ENCODE measurements at places on chromosomes 6 and 20. TPM values are rescaled to one million over a fixed set of nuclear protein-coding genes. Genes with fewer than 3 reads are reported as not detected.

DNA sequence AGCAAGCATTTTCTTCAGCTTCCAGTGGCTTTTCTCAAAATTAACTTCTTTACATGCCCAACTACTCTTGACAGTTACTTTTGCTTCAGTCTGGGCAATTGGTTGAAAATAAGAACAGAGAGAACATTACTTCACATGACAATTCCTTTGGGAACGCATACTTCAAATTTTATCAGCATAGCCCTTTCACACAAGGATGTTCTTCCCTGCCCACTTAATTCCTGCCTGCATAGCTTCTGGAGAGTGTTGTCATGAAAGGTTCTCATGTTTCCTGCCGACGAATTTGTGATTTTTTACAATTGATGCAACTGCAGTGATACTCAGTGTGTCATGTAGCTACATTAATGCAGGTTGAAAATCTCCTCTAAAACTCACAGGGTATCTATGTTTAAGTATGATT lies 22.0 kb upstream of the SNRNP48 start:
- H3K4me3 ChIP-seq, result no peak overlapping the region
- DNase-seq, result no peak
- no peaks in the 10 kb centered on the region for H3K27me3 ChIP-seq
- no peaks in the 10 kb centered on the region for H3K4me1 ChIP-seq
- H3K27ac ChIP-seq, result no peak overlapping the region

DNA sequence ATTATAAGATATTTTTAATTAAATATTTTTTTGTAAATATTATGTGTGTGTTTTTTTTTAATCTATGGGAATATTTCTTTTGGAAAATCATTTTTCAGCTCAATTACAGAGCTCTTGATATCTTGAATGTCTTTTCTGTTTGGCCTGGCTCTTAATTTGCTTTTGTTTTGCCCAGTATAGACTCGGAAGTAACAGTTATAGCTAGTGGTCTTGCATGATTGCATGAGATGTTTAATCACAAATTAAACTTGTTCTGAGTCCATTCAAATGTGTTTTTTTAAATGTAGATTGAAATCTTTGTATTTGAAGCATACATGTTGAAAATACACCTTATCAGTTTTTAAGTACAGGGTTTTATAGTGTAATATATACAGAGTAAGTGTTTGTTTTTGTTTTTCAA lies 2.6 kb downstream of the ID4 start:
- DNase-seq, result no peak
- peaks cover 40% of the 10 kb centered on the region for H3K27me3 ChIP-seq

Gene SLC17A2
- total RNA-seq, result not detected

GRCh38 chr6:116392132-116393013 lies 21.6 kb downstream of the DSE start:
- H3K4me3 ChIP-seq, result no peak overlapping the region
- no peak for DNase-seq
- H3K36me3 ChIP-seq, result peaks cover 6% of the 10 kb centered on the region

- H3K36me3 ChIP-seq, result peaks cover 4% of the 10 kb centered on the region
- no peak overlapping the region for H3K4me3 ChIP-seq
- DNase-seq, result no peak
- no peaks in the 10 kb centered on the region for H3K27me3 ChIP-seq
Observed at GRCh38 chr20:34627458-34627857, 49.4 kb downstream of the PIGU start.

- no peak overlapping the region for H3K4me3 ChIP-seq
- peaks cover 23% of the 10 kb centered on the region for H3K36me3 ChIP-seq
- peaks cover 46% of the 10 kb centered on the region for H3K27me3 ChIP-seq
- DNase-seq, result no peak
- no peak overlapping the region for H3K27ac ChIP-seq
- H3K4me1 ChIP-seq, result peaks cover 10% of the 10 kb centered on the region
Observed at GRCh38 chr6:148700047-148700715, 46.6 kb upstream of the UST start.

- H3K27me3 ChIP-seq, result no peaks in the 10 kb centered on the region
- no peak overlapping the region for H3K27ac ChIP-seq
- H3K4me3 ChIP-seq, result no peak overlapping the region
Observed at GRCh38 chr6:52377538-52378221, 15.7 kb downstream of the PAQR8 start.

DNA sequence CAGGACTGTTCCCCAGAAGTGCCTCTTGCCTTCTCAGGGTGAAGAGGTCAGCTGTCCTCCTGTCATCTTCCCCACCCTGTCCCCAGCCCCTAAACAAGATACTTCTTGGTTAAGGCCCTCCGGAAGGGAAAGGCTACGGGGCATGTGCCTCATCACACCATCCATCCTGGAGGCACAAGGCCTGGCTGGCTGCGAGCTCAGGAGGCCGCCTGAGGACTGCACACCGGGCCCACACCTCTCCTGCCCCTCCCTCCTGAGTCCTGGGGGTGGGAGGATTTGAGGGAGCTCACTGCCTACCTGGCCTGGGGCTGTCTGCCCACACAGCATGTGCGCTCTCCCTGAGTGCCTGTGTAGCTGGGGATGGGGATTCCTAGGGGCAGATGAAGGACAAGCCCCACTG lies 9.8 kb downstream of the PI16 start:
- H3K27ac ChIP-seq, result no peak overlapping the region
- peaks cover 16% of the 10 kb centered on the region for H3K36me3 ChIP-seq
- peak; percentile 8 for DNase-seq
- peaks cover 15% of the 10 kb centered on the region for H3K4me1 ChIP-seq
- H3K27me3 ChIP-seq, result no peaks in the 10 kb centered on the region
- no peak overlapping the region for H3K4me3 ChIP-seq

GRCh38 chr6:155378724-155379123 lies 64.4 kb upstream of the TFB1M start:
- H3K4me3 ChIP-seq, result no peak overlapping the region
- no peaks in the 10 kb centered on the region for H3K36me3 ChIP-seq
- H3K27me3 ChIP-seq, result no peaks in the 10 kb centered on the region
- H3K27ac ChIP-seq, result no peak overlapping the region
- H3K4me1 ChIP-seq, result no peaks in the 10 kb centered on the region

DNA sequence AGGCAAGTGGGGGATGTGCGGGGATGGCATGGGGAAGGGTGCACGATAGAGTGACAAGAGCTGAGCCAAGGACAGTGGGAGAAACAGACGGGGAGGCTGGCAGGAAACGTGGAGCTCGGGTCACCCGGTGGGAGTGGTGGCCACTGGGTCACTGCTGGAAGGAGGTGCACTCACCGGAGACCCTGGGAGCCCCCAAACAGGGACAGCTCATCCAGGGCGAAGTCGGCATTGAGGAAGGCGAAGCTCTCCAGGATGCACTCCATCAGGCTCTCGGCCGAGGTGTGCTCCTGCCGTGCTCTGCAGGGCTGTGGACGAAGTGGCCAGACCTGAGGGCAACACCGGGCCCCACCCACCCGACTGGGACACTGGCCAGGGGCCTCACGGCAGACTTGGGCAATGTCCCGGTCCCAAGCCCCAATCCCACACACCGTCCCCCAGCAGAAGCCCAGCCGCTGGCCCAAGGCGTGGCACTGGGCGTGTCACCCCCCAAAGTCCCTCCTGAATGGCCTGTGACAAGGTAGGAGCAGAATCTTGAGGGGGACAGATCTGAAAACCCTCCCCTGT lies 87.3 kb downstream of the PTPN1 start:
- no peak overlapping the region for H3K4me3 ChIP-seq
- H3K36me3 ChIP-seq, result no peaks in the 10 kb centered on the region
- H3K4me1 ChIP-seq, result peaks cover 11% of the 10 kb centered on the region
- no peak for DNase-seq
- H3K27me3 ChIP-seq, result no peaks in the 10 kb centered on the region

DNA sequence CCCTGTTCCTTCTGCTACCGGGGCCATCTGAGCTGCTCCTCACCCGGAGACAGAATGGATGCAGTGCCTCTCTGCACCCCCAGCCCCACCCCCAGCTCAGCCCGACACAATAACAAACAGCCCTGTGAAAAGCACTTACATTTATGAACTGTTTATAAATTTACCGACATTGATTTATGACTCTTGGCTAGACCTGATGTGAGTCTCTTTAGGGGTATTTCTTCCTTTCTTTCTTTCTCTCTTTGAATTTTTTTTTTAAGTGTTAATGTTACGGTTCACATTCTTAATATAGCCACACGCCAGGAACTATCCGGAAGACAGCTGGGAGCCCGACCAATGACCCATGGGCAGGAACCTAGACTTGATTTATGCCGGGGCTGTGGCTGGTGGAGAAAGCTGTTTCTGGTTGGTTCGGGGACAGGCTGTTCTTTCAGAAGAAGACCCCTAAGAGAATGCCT lies 266.3 kb downstream of the CDC5L start:
- H3K27ac ChIP-seq, result no peak overlapping the region
- no peak overlapping the region for H3K4me3 ChIP-seq
- DNase-seq, result no peak
- peaks cover 3% of the 10 kb centered on the region for H3K36me3 ChIP-seq

GRCh38 chr6:10695086-10695657 lies 400 bp downstream of the PAK1IP1 start:
- peaks cover 25% of the 10 kb centered on the region for H3K36me3 ChIP-seq
- peak overlapping the region; percentile 99 for H3K4me3 ChIP-seq
- H3K27me3 ChIP-seq, result no peaks in the 10 kb centered on the region

Gene TREML2
- 0.09 TPM for total RNA-seq

Gene TULP1
- 3.4 TPM for total RNA-seq

DNA sequence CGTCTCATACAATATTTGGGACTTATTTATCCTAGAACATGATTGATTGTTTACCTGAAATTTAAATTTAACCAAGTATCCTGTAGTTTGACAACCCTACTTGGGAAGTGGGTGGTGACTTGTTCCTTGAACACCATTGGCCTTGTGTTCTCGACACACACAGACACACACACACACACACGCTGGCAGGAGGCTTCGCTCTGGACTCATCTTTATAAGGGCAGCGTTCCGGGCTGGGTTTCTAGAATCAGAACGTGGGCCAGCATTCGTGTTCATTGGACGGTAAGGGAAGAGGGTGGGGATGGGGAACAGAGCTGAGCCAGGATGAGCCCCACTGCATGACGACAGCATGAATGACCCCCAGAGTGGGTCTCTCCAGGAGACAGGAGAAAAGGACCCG lies 16.2 kb upstream of the SSTR4 start:
- no peak overlapping the region for H3K4me3 ChIP-seq
- H3K36me3 ChIP-seq, result no peaks in the 10 kb centered on the region
- H3K4me1 ChIP-seq, result peaks cover 7% of the 10 kb centered on the region
- H3K27me3 ChIP-seq, result no peaks in the 10 kb centered on the region

DNA sequence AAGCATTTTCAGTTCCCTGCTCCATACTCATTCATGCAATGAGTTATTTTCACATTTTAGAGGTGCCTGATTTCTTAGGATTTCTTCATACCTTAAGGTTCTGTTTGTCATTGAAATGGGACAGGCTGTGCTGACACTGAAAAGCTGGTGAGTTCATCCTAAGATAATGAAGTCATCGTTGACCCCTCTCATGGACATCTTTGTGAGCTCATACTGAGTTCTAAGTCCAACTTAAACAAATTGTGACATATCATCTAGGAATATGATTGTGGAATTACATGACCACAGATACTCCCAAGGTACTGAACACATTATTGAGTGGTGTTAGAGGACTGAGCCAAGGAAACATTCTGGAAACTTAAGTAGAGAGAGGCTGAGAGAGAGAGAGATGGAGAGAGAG lies 224.8 kb upstream of the JAG1 start:
- H3K4me3 ChIP-seq, result no peak overlapping the region
- H3K27ac ChIP-seq, result no peak overlapping the region
- H3K27me3 ChIP-seq, result no peaks in the 10 kb centered on the region

DNA sequence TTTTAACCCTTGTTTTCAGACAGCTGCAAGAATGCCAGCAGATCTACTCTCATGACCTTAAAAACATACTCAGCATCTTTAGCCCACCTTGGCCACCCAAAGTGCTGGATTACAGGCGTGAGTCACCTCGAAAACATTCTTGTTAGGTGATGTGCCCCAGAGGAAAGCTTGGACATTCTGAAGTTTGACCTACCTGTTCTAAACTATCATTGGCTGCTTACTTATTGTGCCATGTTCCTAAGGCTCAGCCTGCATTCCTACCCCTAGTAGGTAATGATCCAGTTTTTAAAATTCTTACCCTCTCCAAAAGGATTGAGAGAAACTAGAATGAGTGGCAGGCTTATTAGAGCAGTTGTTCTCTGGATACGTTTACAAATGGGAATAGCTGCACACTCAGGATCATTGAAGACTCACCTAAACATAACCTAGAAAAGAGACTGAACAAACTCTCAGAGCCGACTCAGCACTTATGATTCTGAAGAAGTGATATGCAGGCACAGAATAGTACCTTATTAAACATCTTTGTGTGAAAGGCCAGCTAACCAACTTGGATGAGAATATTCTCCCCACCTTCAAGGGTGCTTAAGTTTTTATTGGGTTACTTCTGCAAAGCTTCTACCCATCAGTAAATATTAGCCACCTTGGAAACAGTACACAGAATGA lies 362.1 kb downstream of the NRN1 start:
- no peak overlapping the region for H3K4me3 ChIP-seq
- peaks cover 9% of the 10 kb centered on the region for H3K4me1 ChIP-seq

DNA sequence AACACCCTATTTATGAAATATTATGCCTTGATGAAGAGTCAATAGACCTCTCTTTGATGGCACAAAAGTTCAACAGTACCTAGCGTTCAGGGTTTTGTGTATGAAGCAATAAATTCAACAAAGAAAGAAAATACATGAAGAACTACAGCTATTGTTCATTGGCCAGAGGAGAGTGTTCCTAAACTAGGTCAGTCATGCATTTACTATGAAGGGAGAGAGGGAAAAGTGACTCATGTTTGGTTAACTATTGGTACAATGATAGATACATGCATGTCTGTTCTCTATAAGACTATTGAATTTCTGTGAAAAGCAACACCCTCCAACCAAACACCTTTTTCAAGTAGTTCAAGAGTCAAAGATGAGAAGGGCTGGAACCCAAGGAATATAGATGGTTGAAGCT lies 50.7 kb downstream of the CLIC5 start:
- H3K4me1 ChIP-seq, result peaks cover 8% of the 10 kb centered on the region
- DNase-seq, result no peak
- no peak overlapping the region for H3K27ac ChIP-seq
- no peak overlapping the region for H3K4me3 ChIP-seq

Gene ZSCAN16
- 7.1 TPM for total RNA-seq

GRCh38 chr6:36350681-36351571 lies 14.2 kb upstream of the BNIP5 start:
- no peak overlapping the region for H3K4me3 ChIP-seq
- H3K36me3 ChIP-seq, result no peaks in the 10 kb centered on the region
- peaks cover 3% of the 10 kb centered on the region for H3K27me3 ChIP-seq
- no peak overlapping the region for H3K27ac ChIP-seq
- no peak for DNase-seq
- H3K4me1 ChIP-seq, result peaks cover 11% of the 10 kb centered on the region

DNA sequence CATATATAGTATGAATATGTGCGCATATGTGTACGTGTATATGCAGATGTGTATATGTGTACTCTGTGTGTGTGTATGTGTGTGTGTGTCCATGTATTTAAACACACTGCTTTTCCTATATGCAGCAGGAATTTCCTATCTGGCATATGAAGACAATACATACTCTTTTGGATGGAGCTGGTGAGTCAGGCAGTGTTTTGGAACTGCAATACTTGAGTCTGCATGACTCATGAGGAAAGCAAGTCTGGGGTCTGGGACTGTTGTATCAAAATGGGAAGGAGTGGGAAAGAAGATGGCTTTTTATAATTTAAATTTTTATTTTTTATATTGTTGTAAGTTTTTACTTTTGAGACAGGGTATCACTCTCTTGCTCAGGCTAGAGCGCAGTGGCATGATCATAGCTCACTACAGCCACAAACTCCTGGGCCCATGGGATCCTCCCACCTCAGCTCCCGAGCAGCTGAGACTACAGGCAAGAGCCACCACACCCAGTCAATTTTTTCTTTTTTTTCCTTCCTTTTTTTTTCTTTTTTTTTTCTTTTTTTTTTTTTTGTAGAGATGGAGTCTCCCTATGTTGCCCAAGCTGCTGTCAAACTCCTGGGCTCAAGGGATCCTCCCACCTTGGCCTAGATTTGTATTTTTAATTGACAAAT lies 72.2 kb downstream of the ATXN1 start:
- H3K27ac ChIP-seq, result no peak overlapping the region
- H3K36me3 ChIP-seq, result no peaks in the 10 kb centered on the region
- H3K4me1 ChIP-seq, result peaks cover 8% of the 10 kb centered on the region
- no peak for DNase-seq
- H3K27me3 ChIP-seq, result no peaks in the 10 kb centered on the region

Gene COL9A3
- total RNA-seq, result 123 TPM

Data from WTC11 (cell line).